ENCODE measurements at places on chromosomes 3 and 15.

GRCh38 chr3:129482721-129483120 is 42.7 kb downstream of the IFT122 start:
- no peak for DNase-seq

GRCh38 chr3:23865595-23866396 is 51.0 kb downstream of the NKIRAS1 start:
- DNase-seq: no peak

- no peak for DNase-seq
Observed at GRCh38 chr3:138457863-138458735, 23.7 kb downstream of the ESYT3 start.

- DNase-seq: no peak
Observed at GRCh38 chr15:37789397-37789786, 145.0 kb upstream of the TMCO5A start.

GRCh38 chr15:77504306-77504705 is 83.6 kb downstream of the HMG20A start:
- DNase-seq: no peak

DNA sequence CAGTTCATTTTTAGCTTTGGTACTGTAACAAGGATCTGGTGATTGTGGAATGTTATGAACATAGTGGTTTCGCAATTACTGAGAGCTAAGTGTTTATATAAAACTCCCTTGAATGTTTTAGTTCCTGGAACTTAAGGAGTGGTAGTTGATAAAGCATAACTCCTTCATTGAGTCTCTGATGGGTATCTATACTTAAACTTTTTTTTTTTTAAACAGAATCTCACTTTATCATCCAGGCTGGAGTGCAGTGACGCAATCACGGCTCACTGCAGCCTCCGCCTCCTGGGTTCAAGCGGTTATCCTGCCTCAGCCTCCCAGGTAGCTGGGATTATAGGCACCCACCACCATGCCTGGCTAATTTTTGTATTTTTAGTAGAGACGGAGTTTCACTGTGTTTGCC is 11.3 kb downstream of the PRKCI start:
- DNase-seq: no peak

DNA sequence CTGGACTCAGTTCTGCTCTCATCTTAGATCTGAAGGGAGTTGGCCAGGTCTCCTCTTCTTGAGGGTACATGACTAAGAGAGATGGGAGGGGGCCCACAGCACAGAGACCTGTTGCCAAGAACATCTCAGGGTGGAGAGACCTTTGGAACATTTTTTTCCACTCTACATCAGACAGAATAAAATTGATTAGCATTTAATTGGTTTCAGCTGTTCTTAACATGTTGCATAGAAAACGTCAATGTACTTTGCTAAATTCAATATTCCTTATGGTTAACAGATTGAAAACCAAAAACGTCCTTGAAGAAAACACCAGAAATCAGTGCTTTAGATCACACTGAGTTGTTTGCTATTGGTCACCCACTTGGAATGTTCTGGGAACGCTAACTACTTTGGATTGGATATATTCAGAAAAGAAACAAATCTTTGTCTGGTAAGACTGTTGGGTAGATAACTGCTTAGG is 36.4 kb upstream of the FSTL1 start:
- DNase-seq: no peak

- no peak for DNase-seq
Observed at GRCh38 chr15:65289261-65289854, 2.7 kb upstream of the PARP16 start.

DNA sequence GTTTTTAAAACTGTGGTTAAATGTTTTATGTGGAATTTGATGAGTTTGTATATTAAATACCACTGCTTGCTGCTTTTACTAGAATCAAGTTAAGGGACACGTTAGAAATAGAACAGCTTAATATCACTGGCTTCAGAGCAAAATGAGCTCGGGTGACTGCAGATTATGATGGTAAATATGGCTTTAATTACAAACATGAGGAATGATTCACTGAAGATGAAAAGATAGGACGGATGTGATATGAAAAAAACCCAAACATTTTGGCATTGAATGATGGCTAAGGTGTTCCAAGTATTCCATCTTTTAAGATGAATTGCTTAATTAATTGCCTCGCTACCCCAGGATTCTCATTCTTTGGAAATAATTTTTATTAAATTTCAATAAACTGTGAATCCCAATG is 33.7 kb downstream of the SLC24A1 start:
- DNase-seq: no peak

DNA sequence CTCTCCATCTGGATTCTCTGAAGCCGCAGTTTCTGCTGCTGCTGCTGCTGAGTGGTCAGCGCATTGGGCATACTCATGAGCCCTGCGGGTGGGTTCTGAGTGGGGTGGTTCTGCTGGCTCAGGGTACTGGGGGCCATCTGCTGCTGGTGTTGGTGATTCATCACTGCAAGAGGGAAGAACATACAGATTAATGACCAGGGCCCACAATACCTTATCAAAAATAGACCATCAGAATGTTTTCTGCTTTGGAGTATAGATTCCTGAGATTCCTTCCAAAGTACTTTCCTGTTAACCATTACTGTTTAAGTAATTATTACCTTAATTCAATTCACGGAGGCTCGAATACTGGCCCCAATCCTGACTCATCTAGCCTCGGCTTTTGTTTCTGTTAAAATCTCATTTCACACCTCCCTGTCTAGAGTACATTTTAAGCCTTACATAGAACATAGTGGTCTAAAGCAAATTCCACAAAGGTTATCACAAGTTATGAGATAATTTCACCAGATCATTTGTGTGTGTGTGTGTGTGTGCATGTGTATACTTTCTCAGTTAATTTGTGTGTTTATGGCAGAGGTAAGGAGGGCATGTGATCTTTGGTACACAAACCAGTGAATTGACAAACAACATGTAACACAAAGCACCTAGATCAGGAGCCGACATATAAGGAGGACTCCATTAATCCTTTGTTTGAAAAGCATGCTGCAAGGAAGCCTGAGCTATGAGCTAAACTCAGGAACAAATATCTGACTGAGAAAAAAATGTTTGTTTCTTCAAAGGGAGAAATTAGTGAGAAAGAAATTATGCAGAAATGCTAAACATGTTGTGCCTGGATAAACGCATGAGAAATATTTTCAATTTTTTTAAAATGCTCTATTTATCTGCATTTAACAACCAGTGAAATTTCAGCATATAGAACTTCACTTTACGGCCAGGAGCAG is 68.1 kb downstream of the TM4SF4 start:
- no peak for DNase-seq

DNA sequence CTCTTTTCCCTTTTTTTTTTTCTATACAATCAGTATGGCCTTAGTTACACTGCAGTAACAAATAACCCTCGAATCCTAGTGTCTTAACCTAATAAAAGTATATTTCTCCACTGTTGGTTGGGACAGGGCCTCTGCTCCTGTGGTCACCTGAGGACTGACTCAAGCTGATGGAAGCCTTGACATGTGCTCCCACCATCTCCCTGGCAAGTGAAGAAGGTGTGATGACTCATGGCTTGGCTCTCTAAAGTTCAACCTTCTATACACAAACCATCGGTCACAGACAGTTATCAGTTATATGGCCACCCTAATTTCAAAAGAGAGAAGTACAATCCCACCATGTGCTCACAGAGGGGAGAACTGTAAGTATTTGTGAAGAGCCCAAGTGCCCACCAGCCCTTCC is 65.8 kb upstream of the CACNA2D3 start:
- DNase-seq: no peak

GRCh38 chr3:178628037-178628436 is 91.8 kb downstream of the KCNMB2 start:
- no peak for DNase-seq

- no peak for DNase-seq
Observed at GRCh38 chr3:49707113-49707480, 12.4 kb downstream of the AMIGO3 start.

- no peak for DNase-seq
Observed at GRCh38 chr3:40895109-40895508, 304.2 kb upstream of the CTNNB1 start.

GRCh38 chr3:10017636-10018292 is 8.5 kb upstream of the FANCD2 start:
- peak; percentile 74 for DNase-seq

All from activated CD4-positive, alpha-beta T cell treated with anti-CD3 and anti-CD28 coated beads, Interleukin-2, amount 50 U/mL, for 48 hours (primary cell).